ENCODE measurements at places on chromosomes 16 and 17. TPM values are rescaled to one million over a fixed set of nuclear protein-coding genes. Genes with fewer than 3 reads are reported as not detected.

SEZ6L2 gene
- total RNA-seq: 0.31 TPM

AGRP gene
- not detected for total RNA-seq

KRTAP4-1 gene
- total RNA-seq: not detected

CSH2 gene
- not detected for total RNA-seq

MPG gene
- 38.6 TPM for total RNA-seq

ERCC4 gene
- total RNA-seq: 10.3 TPM

KDM8 gene
- 13.9 TPM for total RNA-seq

NLGN2 gene
- total RNA-seq: 7.7 TPM

TMEM114 gene
- total RNA-seq: not detected

IGFALS gene
- not detected for total RNA-seq

PROCA1 gene
- 3.1 TPM for total RNA-seq

- DNase-seq: no peak
- H3K36me3 ChIP-seq: peaks cover 3% of the 10 kb centered on the region
- H3K27me3 ChIP-seq: no peaks in the 10 kb centered on the region
These were observed 30.2 kb downstream of the TENT4B start for GRCh38 chr16:50183316-50183715.

- H3K27ac ChIP-seq: no peak overlapping the region
- H3K4me1 ChIP-seq: no peaks in the 10 kb centered on the region
- no peak for DNase-seq
- H3K36me3 ChIP-seq: no peaks in the 10 kb centered on the region
- peaks cover 4% of the 10 kb centered on the region for H3K27me3 ChIP-seq
These were observed 290.1 kb downstream of the MAP2K4 start for GRCh38 chr17:12310811-12311210.

- H3K4me3 ChIP-seq: no peak overlapping the region
- no peaks in the 10 kb centered on the region for H3K27me3 ChIP-seq
- H3K4me1 ChIP-seq: no peaks in the 10 kb centered on the region
- DNase-seq: no peak
These were observed 36.0 kb downstream of the ARHGAP23 start for GRCh38 chr17:38464251-38464722.

- no peaks in the 10 kb centered on the region for H3K27me3 ChIP-seq
- H3K4me3 ChIP-seq: no peak overlapping the region
- H3K4me1 ChIP-seq: no peaks in the 10 kb centered on the region
- no peak overlapping the region for H3K27ac ChIP-seq
- H3K36me3 ChIP-seq: peaks cover 29% of the 10 kb centered on the region
- DNase-seq: no peak
These were observed 106.7 kb downstream of the TTC19 start for GRCh38 chr17:16106161-16106891.

GRCh38 chr17:55726440-55726839 is 3.8 kb upstream of the TMEM100 start:
- no peak overlapping the region for H3K4me3 ChIP-seq
- H3K27me3 ChIP-seq: peaks cover 62% of the 10 kb centered on the region
- DNase-seq: no peak
- no peaks in the 10 kb centered on the region for H3K36me3 ChIP-seq

GRCh38 chr16:79008869-79009179 is 591.7 kb downstream of the MAF start:
- DNase-seq: no peak
- H3K36me3 ChIP-seq: no peaks in the 10 kb centered on the region
- H3K27me3 ChIP-seq: no peaks in the 10 kb centered on the region
- H3K27ac ChIP-seq: no peak overlapping the region

DNA sequence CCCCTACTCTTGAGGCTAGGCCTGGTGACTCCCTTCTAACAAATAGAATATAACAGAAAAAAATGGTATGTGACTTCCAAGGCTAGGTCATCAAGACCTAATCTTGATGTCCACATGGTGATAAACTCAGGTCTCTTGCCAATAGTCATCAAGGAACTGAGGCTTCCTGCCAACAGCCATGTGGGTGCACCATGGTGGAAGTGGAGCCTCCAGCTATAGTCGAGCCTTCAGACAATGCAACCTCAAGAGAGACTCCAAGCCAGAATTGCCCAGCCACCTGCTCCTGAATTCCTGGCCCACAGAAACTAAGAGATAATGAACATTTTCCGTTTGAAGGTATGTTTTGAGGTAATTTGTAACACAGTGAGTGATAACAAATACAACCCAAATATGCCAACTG is 55.9 kb upstream of the SREBF1 start:
- H3K27me3 ChIP-seq: no peaks in the 10 kb centered on the region
- H3K36me3 ChIP-seq: peaks cover 6% of the 10 kb centered on the region
- no peak for DNase-seq
- peaks cover 2% of the 10 kb centered on the region for H3K4me1 ChIP-seq
- H3K27ac ChIP-seq: no peak overlapping the region

DNA sequence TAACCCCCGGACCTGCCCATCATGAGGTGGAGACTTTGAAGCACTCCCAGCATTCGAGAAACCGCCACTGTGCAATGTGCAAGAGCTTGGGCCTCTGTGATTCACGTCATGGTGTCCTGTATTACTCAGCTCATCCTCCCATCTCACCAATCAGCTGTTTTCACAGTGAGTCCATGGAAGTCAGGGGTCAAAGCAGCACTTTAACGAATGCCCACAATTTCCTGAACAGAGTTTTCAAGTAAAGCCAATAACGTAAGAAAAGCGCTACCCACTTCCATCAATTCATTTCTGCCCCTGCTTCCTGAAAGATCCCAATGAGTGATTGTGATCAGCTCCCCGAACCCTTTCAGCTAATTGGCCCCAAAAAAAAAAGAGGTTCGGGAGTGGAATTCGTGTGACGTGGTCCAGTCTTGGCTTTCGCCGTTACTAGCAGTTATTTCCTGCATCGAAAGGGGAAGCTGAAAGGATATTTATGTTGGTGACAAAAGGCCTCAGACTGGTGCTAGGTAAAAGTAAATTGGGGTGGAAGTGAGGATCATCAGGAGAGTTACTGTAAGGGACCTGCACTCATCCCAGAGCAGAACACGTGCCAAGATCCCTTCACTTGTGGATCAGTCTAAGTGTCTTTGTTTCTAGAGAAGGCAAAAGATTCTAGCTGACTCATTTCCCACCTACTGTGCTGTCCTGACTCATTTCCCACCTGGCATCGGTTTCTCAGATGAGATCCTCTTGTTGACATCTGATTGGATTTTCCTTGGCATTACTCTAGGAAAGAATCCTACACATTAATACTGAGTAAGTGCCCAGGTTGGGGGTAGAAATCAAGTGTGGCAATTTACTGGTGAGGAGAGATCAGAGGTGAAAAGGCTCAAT is 136.7 kb upstream of the NUDT7 start:
- DNase-seq: peak; percentile 14
- no peaks in the 10 kb centered on the region for H3K36me3 ChIP-seq
- H3K4me1 ChIP-seq: no peaks in the 10 kb centered on the region
- no peak overlapping the region for H3K4me3 ChIP-seq
- peaks cover 17% of the 10 kb centered on the region for H3K27me3 ChIP-seq

DNA sequence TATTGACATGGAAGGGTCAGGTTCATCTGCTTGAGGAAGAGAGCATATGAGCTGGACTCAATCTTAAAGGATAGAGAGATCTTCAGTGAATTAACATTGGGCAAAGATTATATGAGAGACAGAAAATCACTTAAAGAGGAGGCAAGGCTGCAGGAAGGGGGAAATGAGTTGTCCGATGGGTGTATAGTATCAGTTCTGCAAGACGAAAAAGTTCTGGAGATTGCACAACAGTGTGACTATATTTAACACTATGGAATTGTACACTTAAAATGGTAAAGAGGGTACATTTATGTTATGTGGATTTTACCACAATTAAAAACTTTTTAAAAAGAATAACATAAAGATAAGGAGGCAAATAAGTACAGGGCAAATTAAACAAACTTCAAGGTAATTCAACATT is 80.7 kb downstream of the HELZ start:
- no peaks in the 10 kb centered on the region for H3K4me1 ChIP-seq
- H3K4me3 ChIP-seq: no peak overlapping the region
- peaks cover 29% of the 10 kb centered on the region for H3K36me3 ChIP-seq
- no peak overlapping the region for H3K27ac ChIP-seq

- no peak for DNase-seq
- H3K4me1 ChIP-seq: peaks cover 27% of the 10 kb centered on the region
- no peaks in the 10 kb centered on the region for H3K36me3 ChIP-seq
- no peak overlapping the region for H3K4me3 ChIP-seq
- H3K27me3 ChIP-seq: no peaks in the 10 kb centered on the region
These were observed 117.3 kb downstream of the OR1D5 start for GRCh38 chr17:2946144-2946543.

GRCh38 chr16:88855176-88855575 is 1.6 kb downstream of the GALNS start:
- H3K27me3 ChIP-seq: no peaks in the 10 kb centered on the region
- no peak overlapping the region for H3K27ac ChIP-seq
- H3K36me3 ChIP-seq: no peaks in the 10 kb centered on the region
- peaks cover 23% of the 10 kb centered on the region for H3K4me1 ChIP-seq

DNA sequence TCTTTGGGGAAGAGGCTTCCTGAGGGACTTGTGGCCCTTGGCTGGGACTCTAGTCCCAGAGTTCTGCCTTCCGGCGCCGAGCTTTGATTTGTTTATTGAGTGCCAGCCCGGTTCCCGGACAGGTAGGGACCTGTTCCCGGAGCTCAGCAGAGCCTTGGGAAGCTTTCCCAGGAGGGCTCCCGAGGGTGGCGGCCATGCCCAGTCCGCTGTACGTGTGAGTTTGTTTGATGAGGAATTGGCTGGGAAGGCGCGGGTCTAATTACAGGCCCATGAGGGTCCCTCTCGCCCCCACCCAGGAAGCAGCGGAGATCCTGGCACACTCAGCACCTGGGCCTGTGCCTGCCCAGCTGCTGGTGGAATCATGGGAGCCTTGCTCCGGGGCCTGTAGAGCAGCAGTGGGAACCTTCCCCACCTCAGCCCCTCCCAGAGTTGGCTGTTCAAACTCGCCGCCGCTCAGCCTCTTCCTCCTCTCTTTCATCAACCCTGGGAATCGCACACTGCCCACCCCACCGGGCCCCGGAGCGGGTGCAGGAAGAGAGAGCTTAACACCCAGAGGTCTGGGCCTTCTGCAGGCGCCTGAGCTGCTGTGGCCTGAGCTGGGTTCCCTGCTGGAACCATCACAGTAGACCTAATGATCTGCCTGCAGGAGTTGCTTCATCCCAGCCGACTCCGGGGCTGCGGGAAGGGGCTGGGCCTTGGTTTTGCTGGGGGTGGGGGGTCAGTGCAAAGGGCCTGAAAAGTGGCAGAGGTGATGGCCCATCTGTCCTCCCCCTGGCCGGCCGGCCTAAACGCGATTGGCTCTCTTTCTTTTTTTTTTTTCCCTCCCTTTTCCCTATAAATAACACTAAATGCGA is 313.7 kb downstream of the SEC14L1 start:
- peaks cover 34% of the 10 kb centered on the region for H3K4me1 ChIP-seq
- no peaks in the 10 kb centered on the region for H3K27me3 ChIP-seq
- DNase-seq: peak; percentile 48
- peak overlapping the region; percentile 86 for H3K4me3 ChIP-seq
- H3K27ac ChIP-seq: peak overlapping the region; percentile 100

GRCh38 chr16:80296034-80296433 is 244.8 kb upstream of the DYNLRB2 start:
- DNase-seq: no peak
- H3K36me3 ChIP-seq: no peaks in the 10 kb centered on the region
- no peak overlapping the region for H3K27ac ChIP-seq
